ELR (cell line): ENCODE measurements at places on chromosomes 1 and 21.

- DNase-seq, result no peak
Measured at GRCh38 chr1:29136391-29136915, 12.8 kb upstream of the TMEM200B start.

- no peak for DNase-seq
Measured at GRCh38 chr21:33543505-33544129, 779 bp downstream of the SON start.

GRCh38 chr21:34730756-34731445, 62.1 kb downstream of the CLIC6 start:
- no peak for DNase-seq

DNA sequence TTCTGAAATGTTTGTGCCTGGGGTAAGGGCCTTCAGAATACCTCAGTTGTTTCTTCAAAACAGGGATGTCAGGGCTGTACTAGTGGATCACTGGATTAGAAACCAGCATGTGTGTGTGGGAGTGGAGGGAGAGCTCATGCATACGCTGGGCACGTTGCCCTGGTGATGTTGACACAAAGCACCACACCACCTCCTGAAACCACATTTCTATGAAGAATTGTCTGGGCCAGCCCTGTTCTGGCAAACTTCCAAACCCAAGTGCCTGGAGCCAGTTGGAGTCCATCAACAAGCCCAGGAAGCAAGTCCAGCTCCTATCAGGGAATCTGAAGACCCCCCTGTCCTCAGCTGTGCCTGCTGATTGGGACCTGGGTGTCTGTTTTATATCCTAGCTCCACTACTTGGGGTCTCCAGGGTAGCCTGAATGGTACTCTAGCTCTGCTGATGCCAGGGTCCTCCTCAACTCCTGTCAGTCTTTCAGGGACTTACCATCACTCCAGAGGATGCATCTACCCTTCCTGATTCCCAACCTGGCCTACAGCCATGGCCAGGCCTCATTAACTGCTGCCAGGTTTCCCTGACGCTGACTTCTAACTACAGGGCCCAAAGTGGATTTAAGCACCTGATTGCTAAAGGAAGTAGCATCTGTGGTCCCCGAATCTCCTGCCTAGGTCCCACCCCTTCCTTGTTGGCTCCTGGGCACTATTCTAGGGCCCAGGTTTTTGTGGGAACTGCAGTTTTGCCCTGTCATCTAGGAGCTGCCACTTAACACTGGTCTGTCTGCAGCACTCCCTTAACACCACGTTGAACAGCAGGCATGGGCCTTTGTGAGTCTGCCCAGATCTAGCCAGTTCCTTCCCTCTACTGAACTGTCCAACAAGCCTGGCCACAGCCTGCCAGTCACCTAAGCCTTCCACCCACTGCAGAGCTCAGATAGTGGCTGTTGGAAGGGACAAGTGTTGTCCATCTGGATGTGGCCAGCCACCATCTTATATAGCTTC, 45.5 kb downstream of the LPAR3 start:
- DNase-seq, result peak; percentile 96

- no peak for DNase-seq
Measured at GRCh38 chr21:26766826-26767325, 78.3 kb downstream of the ADAMTS1 start.

GRCh38 chr1:181043025-181043888, 9.5 kb downstream of the MR1 start:
- no peak for DNase-seq

- no peak for DNase-seq
Measured at GRCh38 chr1:206847337-206847834, 18.0 kb upstream of the IL20 start.

- no peak for DNase-seq
Measured at GRCh38 chr1:183143576-183144315, 42.3 kb upstream of the LAMC2 start.

DNA sequence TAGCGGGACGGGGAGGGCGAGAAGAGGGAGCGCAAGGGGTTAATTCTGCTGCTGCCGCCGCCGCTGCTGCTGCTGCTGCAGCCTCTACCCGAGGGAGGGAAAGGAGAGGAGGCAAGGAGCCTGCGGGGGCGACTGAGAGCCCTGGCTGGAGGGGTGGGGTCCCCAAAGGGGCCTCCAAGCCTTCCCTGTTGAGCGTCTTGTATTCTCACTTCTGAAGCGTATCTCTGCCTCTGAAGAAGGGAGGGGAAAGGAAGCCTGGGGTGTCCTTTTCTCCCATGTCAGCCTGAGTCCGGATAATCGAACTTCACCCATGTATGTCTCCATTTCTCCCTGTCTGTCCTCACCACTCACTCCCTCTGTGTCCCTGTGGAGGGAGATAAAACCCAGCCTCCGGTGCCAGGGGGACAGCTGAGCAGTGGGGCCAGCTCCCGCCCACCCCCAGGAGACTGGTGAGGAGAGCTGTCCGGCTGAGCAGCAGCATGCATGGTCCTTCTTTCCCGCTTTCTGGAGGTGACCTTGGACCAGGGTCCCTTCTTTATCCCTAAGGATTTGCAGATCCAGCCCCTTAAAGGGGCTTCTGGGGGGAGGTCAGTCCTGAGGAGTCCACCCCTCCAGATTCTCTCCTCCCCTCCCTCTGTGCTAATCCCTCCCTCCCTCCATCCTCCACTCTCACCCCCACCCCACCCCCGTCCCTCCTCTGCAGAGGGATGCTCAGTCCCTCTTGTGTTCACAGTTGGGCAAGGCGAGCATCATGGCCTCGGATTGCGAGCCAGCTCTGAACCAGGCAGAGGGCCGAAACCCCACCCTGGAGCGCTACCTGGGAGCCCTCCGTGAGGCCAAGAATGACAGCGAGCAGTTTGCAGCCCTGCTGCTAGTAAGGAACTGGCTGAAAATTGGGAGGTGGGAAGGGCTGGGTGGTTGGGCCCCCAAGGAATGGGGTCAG, 1.0 kb downstream of the NCDN start:
- DNase-seq, result peak; percentile 33

DNA sequence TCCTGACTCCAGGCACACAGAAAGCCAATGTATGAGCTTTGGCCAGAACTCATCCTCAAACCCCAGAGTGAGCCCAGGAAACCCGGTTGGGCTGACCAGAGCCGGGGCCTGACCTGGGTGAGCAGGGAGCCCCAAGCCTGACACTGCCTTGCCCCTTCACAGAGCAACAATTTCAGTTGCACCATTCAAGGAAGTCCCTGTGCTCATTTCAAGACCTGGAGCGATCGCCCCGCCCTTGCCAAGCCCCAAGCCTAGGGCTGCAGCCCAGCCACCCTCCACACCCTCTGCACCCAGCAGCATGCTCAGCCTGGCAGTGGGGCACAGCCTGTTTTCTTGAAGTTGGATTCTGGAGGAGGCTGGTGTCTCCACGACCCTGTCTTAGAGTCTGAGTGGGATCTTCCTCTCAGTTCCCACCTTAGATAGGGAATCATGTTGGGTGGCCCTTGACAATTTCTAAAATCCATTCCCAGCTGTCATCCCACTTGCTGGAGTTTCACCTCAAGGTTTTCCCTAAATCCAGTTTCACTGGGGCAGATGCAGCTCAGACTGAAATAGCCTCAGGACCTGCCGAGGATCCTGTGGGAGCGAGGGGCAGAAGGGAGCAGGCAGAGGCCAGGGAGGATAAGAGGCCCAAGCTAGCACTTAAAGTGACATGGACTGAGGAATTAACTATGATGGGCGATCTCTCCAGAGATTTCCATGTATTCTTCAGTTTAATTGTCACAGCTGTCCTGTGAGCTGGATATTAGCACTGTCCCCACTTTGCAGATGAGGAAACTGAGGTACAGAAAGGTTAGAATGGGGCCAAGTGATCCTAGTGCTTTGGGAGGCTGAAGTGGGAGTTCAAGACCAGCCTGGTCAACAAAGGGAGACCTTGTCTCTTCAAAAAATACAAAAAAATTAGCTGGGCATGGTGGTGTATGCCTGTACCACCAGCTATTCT, 2.5 kb downstream of the NBL1 start:
- no peak for DNase-seq

- no peak for DNase-seq
Measured at GRCh38 chr1:115088871-115089419, 358 bp downstream of the TSPAN2 start.

DNA sequence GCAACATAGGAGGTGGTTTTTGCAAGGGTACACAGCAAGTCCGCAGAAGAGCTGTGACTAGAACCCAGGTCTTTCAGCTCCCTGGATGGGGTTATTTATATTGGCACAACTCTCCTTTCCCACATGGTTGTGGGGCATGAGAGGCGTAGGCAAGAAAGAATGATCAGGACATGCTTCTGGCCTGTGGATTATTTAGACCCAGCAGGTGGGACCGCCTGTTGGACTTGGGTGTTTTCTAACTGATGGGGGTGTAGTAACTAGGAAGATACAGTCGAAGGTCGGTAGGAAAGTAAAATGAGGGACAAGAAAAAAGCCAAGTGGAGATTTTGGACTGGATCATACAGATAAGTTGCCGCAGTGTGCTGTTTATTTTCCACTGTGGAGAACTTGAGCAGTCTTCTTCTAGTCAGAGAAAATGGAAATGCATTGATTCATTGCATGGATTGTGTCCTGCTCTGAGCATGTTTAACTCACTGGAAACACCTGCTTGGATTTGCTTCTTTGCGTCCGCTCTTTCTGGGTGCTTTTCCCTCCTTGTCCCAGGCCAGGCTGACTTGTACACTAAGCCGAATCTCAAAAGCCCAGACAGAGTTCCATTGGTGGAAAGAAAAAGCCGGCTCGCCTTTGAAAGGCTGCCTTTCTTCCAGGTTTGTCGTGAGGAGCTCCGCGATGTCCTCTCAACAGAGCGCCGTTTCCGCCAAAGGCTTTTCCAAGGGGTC, 592 bp downstream of the CRCT1 start:
- DNase-seq, result peak; percentile 13

DNA sequence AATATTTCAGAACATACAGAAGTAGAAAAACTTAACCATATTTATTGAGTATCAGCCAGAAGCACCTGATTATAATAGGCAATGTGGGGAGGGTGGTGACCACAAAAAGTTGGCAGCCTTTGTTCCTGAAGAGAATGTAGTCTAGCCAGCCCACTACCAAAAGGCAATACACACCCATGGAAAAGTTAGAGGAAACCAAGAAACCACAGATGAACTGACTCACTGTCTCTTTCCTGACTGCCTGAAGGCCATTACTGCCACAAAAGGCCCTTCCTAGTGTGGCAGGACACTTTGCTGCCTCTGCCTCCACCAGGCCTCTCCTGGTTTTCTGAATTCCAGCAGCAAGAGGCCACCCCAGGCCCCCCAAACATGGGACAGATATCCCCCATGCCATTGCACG, 14.6 kb upstream of the PROX1 start:
- no peak for DNase-seq

GRCh38 chr1:230265200-230266115, 160.7 kb downstream of the PGBD5 start:
- DNase-seq, result no peak

- no peak for DNase-seq
Measured at GRCh38 chr1:2943686-2944260, 77.5 kb upstream of the ACTRT2 start.

DNA sequence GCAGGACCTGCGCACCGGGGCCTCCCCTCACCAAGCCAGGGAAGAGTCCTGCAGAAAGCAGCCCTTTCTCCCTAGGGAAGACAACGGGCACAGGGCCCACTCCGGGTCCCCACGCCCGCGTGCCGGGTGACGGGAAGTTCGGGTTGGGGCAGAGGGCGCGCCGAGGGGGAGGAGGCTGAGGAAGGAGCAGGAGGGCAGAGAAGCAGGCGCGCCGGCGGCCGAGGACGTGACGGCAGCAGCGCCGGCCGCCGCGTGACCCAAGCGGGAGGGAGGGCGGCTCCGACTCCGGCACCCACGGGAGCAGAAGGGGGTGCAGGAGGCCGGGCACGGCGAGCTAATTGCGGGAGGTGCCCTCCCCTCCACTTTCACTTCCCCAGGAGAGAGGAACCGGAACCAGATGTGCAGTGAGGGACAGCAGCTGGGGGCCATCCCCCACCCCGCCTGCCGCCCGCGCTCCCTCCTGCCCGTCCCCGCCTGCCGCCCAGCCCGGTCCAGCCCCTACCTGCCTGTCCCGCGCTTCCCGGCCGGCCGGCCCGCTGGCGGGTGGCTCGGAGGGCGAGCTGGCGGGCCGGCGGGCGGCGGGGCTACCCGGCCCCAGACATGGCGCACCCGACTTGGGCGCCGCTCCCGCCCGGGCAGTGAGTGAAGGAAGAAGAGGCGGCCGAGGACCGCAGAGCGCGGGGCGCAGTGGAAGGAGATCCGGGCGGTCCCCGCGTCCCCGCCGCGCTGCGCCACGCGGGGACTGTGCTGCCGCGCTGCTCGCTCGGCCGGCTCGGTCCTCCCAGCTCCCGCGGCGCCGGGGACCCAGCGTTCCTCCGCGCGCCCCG, 510 bp downstream of the DENND4B start:
- peak; percentile 73 for DNase-seq

DNA sequence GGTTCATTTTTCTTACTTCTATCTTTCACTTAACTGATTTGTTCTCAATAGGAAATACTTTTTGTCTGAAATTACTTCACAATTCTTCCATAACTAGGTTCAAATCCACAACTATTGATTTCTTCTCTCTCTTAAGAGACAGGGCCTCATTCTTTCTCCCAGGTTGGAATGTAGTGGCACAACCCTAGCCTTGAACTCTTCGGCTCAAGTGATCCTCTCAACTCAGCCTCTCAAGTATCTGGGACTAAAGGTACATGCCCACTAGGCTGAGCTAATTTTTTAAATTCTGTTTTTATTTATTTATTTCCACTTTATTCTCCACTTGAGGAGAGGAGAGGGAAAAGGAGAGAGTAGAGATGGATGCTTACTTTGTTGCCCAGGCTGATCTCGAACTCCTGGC, 370.4 kb upstream of the PLXNA2 start:
- no peak for DNase-seq

DNA sequence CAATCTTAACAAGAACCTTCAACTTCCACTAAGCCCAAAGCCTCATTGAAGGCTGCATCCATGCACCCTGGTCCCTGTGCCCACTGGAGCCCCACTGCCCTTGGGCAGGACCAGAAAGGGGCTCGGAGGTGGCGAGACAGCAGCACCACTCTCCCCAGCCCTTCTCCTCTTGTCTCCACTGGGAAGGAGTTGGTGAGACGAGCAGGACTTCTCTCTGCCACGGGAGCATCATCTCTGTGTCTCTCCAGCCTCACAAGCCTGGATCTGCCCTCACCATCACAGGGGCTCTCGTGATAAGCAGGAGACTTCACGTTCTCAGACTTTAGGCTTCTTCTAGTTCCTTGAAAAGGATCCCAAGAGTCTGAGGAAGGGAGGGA, 7.2 kb upstream of the ETV3L start:
- DNase-seq, result no peak

GRCh38 chr1:186026946-186027345, 292.8 kb downstream of the HMCN1 start:
- DNase-seq, result no peak

GRCh38 chr1:165717918-165718515, 19.7 kb upstream of the ALDH9A1 start:
- DNase-seq, result peak; percentile 73

- DNase-seq, result peak; percentile 22
Measured at GRCh38 chr1:63968663-63969440, 195.0 kb downstream of the ROR1 start.

- no peak for DNase-seq
Measured at GRCh38 chr1:201596101-201596868, 57.4 kb downstream of the NAV1 start.

GRCh38 chr1:18256282-18257235, 149.0 kb downstream of the IGSF21 start:
- peak; percentile 26 for DNase-seq
